ENCODE measurements at places on chromosomes 2 and 18. TPM values are rescaled to one million over a fixed set of nuclear protein-coding genes. Genes with fewer than 3 reads are reported as not detected.

ANKRD30B gene
- 3.9 TPM for total RNA-seq

KRTCAP3 gene
- total RNA-seq, result 0.46 TPM

ANKRD62 gene
- 0.23 TPM for total RNA-seq

CTDP1 gene
- 13.8 TPM for total RNA-seq

SERPINB10 gene
- 0.46 TPM for total RNA-seq

ABCG5 gene
- 0.23 TPM for total RNA-seq

FSHR gene
- 0.46 TPM for total RNA-seq

Data from diencephalon (tissue), 1 donor.